ENCODE measurements at places on chromosomes 2 and 18.

DNA sequence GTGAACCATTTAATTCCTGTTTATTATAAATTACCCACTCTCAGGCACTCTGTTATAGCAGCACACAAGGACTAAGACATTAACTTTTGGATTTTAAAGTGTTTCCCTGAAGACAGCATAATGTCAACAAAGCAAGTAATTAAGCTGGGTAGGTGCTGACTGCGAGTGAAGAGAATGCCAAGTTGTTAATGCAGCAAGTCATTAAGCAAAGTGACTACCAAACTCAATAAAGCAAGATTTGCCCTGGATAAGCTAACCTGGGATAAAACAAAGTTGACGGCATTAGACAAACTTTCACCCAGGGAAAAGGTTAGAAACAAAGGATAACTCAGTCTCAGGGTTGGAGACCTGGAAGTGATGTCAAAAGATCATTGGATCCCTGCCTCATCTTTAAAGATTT lies 28.4 kb upstream of the NABP1 start:
- H3K27ac ChIP-seq: no peak overlapping the region
- H3K27me3 ChIP-seq: no peaks in the 10 kb centered on the region
- H3K4me3 ChIP-seq: no peak overlapping the region
- no peak for DNase-seq

- no peaks in the 10 kb centered on the region for H3K36me3 ChIP-seq
- no peak for DNase-seq
- no peaks in the 10 kb centered on the region for H3K27me3 ChIP-seq
Measured at GRCh38 chr2:31324016-31324633, 90.2 kb downstream of the EHD3 start.

GRCh38 chr2:181374781-181375675 lies 82.2 kb upstream of the ITGA4 start:
- no peaks in the 10 kb centered on the region for H3K4me1 ChIP-seq
- no peak overlapping the region for H3K4me3 ChIP-seq
- H3K36me3 ChIP-seq: no peaks in the 10 kb centered on the region
- peaks cover 7% of the 10 kb centered on the region for H3K27me3 ChIP-seq

- DNase-seq: no peak
- no peak overlapping the region for H3K27ac ChIP-seq
- peaks cover 2% of the 10 kb centered on the region for H3K4me1 ChIP-seq
- no peak overlapping the region for H3K4me3 ChIP-seq
- no peaks in the 10 kb centered on the region for H3K36me3 ChIP-seq
- H3K27me3 ChIP-seq: peaks cover 15% of the 10 kb centered on the region
Measured at GRCh38 chr2:132664096-132664495, 5.9 kb downstream of the LYPD1 start.

DNA sequence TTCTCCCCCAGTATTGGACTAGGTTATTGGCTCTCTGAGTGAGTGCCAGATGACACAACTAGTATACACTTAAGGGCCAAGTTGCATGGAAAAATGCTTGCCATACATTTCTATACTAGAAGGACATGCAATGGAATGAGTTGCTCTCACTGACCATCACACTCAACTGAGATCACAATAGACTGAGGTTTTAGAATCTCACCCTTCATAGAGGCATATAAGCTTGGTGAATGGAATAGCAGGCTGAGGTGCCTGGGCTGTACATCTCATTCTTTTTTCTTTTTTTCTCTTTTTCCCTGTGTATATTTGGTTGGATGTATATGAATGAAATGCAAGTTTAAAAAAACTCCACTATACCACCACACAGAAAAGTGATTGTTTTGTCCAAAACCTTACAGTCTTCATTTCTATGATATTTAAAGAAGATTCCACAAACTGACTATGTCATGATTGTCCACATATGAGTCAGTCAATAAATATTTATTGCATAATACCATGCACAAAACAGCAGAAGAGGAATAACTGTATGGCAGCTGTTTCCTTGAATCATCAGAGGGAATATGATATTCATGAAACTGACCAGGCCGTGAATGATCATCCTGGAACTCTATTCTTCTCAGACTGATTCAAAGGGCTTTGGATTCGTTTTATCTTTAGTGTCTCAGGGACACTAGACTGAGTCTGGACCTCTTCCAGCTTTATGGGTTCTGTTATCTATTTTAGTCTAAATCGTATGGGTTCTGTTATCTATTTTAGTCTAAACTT lies 122.6 kb upstream of the STK17B start:
- peaks cover 13% of the 10 kb centered on the region for H3K36me3 ChIP-seq
- DNase-seq: no peak
- no peaks in the 10 kb centered on the region for H3K4me1 ChIP-seq
- no peak overlapping the region for H3K27ac ChIP-seq
- H3K27me3 ChIP-seq: no peaks in the 10 kb centered on the region

- H3K27ac ChIP-seq: no peak overlapping the region
- peaks cover 42% of the 10 kb centered on the region for H3K36me3 ChIP-seq
- H3K4me1 ChIP-seq: peaks cover 2% of the 10 kb centered on the region
- no peak for DNase-seq
Measured at GRCh38 chr2:233287871-233288270, 19.7 kb upstream of the SAG start.

- H3K27me3 ChIP-seq: no peaks in the 10 kb centered on the region
- DNase-seq: no peak
- H3K4me3 ChIP-seq: no peak overlapping the region
Measured at GRCh38 chr2:81767187-81767912, 1462.8 kb upstream of the LRRTM1 start.

DNA sequence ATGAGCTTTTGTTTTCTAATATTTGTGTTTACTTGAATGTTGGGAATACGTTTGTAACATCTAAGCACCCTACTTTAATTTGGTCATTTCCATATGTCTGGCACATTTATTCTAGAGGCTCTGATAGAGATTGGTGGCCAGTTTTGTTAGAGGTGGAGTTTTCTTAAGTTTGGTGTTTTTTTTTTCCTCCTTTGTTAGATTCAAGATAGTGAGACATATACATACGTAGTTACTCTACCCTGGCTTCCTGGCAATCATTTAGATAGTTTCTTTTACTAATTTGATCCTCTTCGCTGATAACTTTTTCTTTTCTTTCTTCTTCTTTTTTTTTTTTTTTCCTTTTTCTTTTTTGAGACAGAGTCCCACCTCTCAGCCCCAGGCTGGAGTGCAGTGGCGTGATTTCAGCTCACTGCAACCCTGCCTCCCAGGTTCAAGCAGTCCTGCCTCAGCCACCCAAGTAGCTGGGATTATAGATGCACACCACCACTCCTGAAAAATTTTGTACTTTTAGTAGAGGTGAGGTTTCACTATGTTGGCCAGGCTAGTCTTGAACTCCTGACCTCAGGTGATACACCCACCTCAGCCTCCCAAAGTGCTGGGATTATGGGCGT lies 26.6 kb downstream of the SMCHD1 start:
- peaks cover 87% of the 10 kb centered on the region for H3K36me3 ChIP-seq
- no peaks in the 10 kb centered on the region for H3K4me1 ChIP-seq
- no peak for DNase-seq

DNA sequence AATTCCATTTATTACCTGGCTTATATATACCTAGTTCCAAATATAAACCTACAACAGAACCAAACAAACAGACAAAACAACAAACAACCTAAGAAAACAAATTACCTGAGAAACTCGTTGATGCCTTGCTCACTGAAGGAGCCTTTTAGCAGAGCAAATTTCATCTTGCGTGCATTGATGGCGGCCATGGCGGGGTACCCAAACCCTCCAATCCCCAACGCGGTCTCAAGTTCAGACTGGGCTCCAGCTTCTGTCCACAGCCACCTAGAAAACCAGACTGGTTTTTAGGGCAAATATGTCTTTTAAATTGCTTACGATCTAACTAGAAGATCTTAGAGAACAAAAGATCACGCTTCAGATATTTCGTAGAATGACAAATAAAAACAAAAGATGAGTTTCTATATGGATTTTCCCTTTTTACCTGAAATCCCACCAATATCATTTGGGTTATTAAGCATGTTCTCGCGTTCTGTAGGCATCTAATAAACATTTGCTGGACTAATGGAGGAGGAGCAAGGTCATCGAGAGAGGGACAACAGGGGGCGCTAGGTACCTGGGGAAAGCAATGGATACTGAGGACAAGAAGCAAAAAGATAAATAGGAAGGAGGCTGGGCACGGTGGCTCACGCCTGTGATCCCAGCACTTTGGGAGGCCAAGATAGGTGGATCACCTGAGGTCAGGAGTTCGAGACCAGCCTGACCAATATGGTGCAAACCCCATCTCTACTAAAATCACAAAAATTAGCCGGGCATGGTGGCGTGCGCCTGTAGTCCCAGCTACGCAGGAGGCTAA lies 25.2 kb downstream of the PDIA6 start:
- H3K4me3 ChIP-seq: no peak overlapping the region
- H3K27me3 ChIP-seq: no peaks in the 10 kb centered on the region
- no peak overlapping the region for H3K27ac ChIP-seq
- peaks cover 51% of the 10 kb centered on the region for H3K36me3 ChIP-seq

GRCh38 chr2:16227811-16228462 lies 287.6 kb downstream of the MYCN start:
- no peak for DNase-seq
- H3K27me3 ChIP-seq: no peaks in the 10 kb centered on the region
- no peak overlapping the region for H3K27ac ChIP-seq

- H3K27ac ChIP-seq: no peak overlapping the region
- H3K27me3 ChIP-seq: no peaks in the 10 kb centered on the region
- DNase-seq: no peak
- H3K36me3 ChIP-seq: no peaks in the 10 kb centered on the region
- no peak overlapping the region for H3K4me3 ChIP-seq
- peaks cover 4% of the 10 kb centered on the region for H3K4me1 ChIP-seq
Measured at GRCh38 chr2:64114063-64114911, 29.9 kb downstream of the PELI1 start.

GRCh38 chr18:70158992-70159717 lies 46.3 kb downstream of the RTTN start:
- H3K36me3 ChIP-seq: peaks cover 1% of the 10 kb centered on the region
- DNase-seq: no peak
- H3K4me3 ChIP-seq: no peak overlapping the region
- H3K27me3 ChIP-seq: no peaks in the 10 kb centered on the region
- H3K4me1 ChIP-seq: no peaks in the 10 kb centered on the region

DNA sequence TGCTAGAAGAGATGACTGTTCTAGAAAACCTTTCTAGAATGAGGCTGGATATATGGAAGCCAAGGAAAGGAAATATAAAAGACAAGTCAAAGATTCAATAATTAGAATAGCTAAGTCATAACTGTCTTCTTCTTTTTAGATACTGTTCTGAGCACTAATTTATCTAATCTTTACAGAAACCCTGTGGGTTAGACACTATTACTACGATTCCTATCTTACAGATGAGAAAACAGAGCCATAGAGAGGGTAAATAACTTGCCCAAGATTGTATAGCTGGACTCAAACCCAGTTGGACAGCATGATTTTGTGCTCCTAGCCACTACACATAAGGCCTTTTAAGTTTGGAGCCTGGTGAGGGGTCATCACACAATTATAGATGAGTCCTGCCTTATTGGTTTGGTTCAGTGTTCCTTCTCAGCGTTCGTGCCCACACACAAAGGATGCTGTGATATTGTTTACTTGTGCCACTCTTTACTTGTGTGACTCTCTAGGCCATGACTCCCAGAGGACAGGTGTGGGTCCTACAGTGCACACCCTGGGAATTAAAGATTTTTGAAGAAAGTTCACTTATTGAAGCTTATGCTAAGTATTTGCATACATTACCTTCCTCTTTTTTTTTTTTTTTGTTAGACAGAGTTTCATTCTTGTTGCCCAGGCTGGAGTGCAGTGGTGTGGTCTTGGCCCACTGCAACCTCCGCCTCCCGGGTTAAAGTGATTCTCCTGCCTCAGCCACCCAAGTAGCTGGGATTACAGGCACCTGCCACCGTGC lies 153.7 kb downstream of the PRKCE start:
- DNase-seq: no peak
- no peaks in the 10 kb centered on the region for H3K4me1 ChIP-seq
- no peaks in the 10 kb centered on the region for H3K27me3 ChIP-seq
- no peak overlapping the region for H3K4me3 ChIP-seq
- H3K27ac ChIP-seq: no peak overlapping the region
- H3K36me3 ChIP-seq: no peaks in the 10 kb centered on the region

DNA sequence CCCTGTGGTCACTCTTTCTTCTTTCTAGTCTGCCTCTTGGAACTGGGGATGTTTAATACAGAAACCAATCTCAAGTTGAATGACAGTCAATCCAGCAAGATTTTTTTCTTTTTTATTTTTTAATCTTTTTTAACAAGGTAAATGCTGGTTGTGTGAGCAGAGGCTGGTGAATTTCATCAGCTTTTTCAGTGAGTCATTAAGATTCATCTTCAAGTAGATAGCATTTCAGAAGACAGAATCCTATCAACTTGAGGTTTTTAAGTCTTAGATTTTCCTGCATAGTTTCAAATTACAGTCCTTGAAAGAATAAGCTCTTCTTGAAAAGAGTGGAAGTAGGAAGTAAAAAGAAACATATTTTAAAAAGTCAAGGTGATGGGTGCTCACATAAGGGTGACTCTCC lies 12.4 kb downstream of the SLC8A1 start:
- H3K27ac ChIP-seq: no peak overlapping the region
- no peak overlapping the region for H3K4me3 ChIP-seq
- no peak for DNase-seq
- H3K4me1 ChIP-seq: peaks cover 6% of the 10 kb centered on the region
- no peaks in the 10 kb centered on the region for H3K36me3 ChIP-seq

DNA sequence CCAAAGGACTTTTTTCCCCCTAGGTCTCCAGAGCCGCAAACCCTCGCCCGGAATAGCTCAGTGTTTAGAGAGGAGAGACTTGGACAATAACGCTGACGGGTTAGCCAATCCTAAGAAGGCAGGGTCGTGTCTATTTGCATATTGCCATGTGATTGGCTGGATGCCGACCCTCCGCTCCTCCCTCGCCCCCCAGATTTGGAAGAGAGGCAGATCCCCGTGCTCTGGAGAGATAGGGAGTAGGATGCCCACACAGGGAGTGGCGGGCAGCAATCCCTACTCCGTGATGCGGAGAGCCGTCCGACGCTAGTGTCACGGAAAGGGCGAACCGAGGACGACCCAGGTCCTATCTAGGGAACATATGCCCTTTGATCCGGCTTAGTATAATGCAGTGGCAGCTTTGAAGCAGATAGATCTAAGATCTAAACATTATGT lies 1.4 kb downstream of the WNT6 start:
- H3K27ac ChIP-seq: no peak overlapping the region
- peaks cover 36% of the 10 kb centered on the region for H3K27me3 ChIP-seq
- no peak overlapping the region for H3K4me3 ChIP-seq
- peak; percentile 93 for DNase-seq
- H3K36me3 ChIP-seq: no peaks in the 10 kb centered on the region
- H3K4me1 ChIP-seq: peaks cover 12% of the 10 kb centered on the region

- H3K4me3 ChIP-seq: no peak overlapping the region
- H3K27ac ChIP-seq: no peak overlapping the region
- H3K4me1 ChIP-seq: peaks cover 2% of the 10 kb centered on the region
- H3K36me3 ChIP-seq: peaks cover 11% of the 10 kb centered on the region
- no peaks in the 10 kb centered on the region for H3K27me3 ChIP-seq
Measured at GRCh38 chr18:6885992-6886796, 156.7 kb downstream of the ARHGAP28 start.

GRCh38 chr2:15829985-15830384 lies 110.4 kb upstream of the MYCN start:
- no peaks in the 10 kb centered on the region for H3K27me3 ChIP-seq
- no peak overlapping the region for H3K4me3 ChIP-seq
- DNase-seq: no peak
- H3K27ac ChIP-seq: no peak overlapping the region
- H3K36me3 ChIP-seq: no peaks in the 10 kb centered on the region

GRCh38 chr18:815353-815752 lies 3.3 kb upstream of the YES1 start:
- no peak for DNase-seq
- peaks cover 2% of the 10 kb centered on the region for H3K4me1 ChIP-seq
- no peak overlapping the region for H3K4me3 ChIP-seq
- no peaks in the 10 kb centered on the region for H3K27me3 ChIP-seq
- H3K36me3 ChIP-seq: no peaks in the 10 kb centered on the region
